ENCODE measurements at places on chromosomes 2 and 18.

DNA sequence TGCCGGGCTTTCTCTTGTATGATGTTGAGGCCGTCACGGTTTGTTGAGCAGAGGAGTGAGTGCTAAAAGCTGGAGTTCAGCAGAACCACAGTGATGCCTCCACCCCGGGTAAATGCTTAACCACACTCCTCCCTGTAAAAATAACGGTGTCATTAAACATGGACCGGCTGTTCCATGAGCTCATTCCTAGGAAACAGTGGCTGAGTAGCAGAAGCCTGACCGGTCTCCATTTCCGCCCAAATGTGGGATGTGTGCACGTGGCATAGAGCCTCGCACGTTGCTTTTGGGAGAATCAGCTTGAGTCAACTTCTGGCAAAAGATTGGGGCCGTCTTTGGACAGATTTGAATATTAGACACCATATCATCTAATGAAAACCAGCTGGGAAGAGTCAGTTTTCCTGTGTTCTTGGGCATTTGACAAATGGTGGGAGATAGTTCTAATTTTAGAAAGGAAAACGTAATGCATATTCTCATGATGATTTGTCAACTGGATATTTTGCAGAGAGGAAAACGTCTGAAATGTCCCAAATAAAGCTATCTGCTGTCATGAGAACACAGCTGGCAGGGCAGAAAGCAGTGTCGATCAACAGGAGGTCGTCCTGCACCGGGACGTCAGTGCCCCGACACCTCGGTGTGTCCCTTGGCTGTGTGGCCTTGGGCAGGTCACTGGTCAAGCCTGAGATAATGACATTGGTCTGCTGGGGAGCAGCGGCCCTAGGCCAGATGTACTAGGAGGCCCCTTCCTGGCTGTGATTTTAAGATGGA, 42.4 kb downstream of the LRRFIP1 start:
- peak; percentile 74 for DNase-seq

DNA sequence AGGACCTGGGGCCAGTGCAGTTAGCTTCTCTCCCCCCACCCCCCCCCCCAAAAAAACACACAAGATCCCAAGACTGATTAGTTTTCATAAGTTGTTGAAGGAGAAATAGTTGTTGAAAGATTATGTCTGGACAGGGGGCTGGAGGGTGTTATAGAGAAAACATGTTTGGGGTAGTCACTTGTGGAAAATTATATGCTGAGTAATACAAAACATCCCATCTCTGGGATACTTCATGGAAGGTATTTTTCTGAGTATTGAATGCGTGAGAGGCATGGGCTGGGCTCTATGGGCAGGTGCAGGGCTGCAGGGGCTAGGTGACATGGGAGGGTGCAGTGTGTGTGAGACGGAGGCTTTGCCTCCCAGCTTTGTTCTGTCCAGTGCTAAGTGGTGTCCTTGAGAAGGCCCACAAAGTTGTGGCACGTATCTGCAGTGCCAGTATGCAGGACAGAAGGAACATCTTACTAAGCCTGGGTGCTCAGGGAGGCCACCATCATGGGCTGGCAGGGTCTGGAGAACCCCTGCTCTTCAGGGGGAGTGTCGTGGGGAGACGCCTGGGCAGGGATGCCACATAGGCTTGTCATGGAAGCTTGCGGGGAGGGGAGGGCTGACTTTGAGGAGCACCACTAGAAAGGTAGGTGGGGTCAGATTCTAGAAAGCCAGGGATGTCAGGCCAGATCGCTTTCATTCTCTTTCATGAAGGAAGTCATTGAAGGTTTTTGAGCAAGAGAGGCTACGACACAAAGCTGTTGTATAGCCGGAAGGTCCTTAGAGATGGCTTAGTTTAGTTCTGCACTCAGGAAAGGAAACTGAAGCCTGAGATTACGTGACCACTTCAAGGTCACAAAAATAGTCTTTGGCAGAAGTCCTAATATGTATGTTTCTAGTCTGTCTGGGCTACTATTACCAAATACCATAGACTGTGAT, 232.0 kb downstream of the LDLRAD4 start:
- no peak for DNase-seq

DNA sequence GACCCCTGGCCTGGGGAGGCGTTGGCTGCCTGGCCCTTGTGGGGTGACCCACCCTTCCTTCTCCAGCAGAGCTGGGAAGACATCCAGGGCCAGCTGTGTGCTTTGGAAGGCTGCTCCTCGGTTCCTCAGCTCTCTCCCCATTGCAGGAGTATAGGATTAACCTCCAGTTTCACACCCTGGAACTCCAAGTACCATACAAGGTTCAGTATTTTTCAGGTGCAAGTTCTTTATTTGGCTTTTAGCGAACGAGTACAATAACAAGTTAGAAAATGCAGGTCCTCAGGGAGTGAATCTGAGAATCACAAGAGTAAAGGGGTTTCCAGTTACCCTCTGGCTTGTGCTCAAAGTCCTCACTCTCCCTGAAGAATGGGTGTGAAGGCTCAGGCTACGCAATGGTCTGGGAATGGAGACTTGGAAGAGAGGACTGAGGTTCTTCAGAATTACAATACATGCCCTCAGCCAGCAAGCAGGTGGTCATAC, 101.2 kb downstream of the APOB start:
- DNase-seq = no peak

GRCh38 chr2:6913415-6914157, 3.6 kb upstream of the RNF144A start:
- no peak for DNase-seq

DNA sequence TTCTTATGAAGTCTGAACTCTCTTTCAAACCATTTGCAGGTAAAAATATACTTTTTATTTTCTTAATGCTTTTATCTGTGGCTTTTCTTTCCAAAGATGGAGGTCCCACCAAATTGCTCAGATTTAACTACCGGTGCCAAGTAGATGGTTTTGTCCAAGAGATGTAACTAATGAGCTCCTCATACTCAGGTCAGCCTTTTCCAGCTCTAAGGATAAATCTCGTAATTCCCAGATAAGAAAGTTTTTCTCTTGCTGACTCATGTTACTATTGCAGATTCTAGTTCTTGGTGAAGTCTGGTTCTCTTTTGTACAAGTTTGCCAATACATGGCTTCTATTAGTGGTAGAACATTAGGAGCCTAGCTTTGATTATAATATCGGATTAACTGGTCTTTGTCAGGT, 550.8 kb upstream of the ZNF804A start:
- no peak for DNase-seq

DNA sequence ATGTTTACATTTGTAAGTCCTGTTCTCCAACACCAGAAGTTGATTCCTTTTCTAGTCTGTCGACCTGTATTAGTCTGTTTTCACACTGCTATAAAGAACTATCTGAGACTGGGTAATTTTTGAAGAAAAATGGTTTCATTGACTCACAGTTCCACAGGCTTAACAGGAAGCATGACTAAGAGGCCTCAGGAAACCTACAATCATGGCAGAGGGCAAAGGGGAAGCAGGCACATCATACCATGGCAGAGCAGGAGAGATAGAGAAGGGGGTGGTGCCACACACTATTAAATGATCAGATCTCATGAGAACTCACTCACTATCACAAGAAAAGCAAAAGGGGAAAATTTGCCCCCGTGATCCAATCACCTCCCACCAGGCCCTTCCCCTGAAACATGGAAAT, 112.8 kb upstream of the MAP3K20 start:
- no peak for DNase-seq

GRCh38 chr2:205293559-205293958, 388.7 kb upstream of the NRP2 start:
- DNase-seq = no peak

GRCh38 chr2:7011356-7012083, 94.3 kb downstream of the RNF144A start:
- no peak for DNase-seq

DNA sequence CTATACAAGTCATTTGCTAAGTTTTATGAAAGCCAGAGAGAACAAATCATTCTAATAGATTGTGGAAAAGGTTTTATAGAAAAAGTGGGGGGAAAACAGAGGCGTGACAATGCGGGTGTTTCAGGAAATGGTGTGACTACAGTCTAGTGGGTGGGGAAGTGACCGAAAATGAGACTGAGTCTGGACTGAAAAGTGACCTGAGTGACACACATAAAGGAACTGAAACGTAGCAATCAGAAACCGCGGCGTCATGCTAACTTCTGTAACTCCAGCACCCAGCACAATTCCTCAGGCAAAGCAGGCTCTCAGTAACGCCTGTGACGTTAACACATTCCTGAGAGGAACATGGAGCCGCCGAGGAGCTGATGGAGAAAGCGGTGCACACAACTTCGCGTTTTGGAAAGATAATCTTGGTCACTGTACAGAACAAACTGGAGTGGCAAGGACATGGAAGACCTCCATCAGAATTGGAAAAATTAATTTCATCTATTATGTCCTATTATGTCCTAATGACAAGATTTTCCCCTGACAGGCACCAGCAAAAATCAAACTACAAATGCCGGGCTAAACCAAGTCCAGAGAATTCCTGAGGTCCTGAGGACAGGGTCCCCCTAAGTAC, 1.4 kb upstream of the CD226 start:
- no peak for DNase-seq

GRCh38 chr18:12857215-12857905, 26.7 kb downstream of the PTPN2 start:
- DNase-seq = no peak

Data from NCI-H2107 (cell line).